ENCODE measurements at places on chromosomes 6 and 20.

DNA sequence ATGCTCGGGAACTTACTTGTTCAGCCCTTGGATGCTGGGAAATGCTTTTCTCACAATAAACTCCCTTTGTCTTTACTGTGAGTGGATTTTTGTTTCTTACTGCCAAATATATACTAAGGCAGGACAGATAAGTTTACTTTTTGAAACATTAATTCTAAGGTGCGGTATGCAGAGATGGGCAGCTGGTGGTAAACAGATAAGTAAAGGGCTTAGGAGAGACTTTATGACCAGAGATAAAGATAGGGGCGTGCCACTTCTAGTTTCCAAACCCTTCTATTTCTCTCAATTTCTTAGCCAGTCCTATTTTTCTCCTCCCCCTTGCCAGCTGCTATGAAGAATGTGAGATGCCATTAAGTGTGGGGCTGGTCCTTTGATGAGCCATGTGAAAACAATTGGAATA is 16.3 kb downstream of the SAMD3 start:
- no peak overlapping the region for H3K27ac ChIP-seq
- no peaks in the 10 kb centered on the region for H3K36me3 ChIP-seq
- no peak for DNase-seq
- H3K27me3 ChIP-seq, result no peaks in the 10 kb centered on the region

GRCh38 chr6:1170794-1171193 is 141.1 kb upstream of the FOXQ1 start:
- H3K27ac ChIP-seq, result no peak overlapping the region
- no peak for DNase-seq
- no peaks in the 10 kb centered on the region for H3K36me3 ChIP-seq
- no peaks in the 10 kb centered on the region for H3K4me1 ChIP-seq
- no peaks in the 10 kb centered on the region for H3K27me3 ChIP-seq
- no peak overlapping the region for H3K4me3 ChIP-seq

DNA sequence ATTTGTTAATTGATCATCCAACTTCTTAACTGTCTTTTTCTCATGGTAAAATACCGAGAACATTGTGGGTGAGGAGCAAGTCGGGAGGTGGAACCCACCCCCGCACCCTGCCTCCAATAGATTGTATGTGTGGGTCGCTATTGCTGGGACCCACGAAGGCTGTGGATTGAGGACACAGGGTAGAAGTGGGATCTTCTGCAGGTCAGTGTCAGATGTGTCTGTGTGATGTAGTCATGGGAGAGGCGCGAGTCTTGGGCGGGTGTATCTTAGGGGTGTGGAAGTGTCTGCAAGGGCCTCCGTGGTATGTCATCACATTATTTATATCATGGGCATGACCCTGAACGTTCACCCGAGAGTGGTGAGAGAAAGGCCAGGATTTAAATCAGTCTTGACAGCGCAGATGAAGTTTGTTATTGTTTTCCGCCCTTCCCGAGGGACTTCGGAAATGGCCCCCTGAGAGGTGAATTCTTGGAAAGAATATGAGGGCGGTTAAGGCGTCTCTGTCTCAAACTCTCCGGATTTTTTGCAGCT is 472 bp upstream of the PAQR8 start:
- H3K36me3 ChIP-seq, result no peaks in the 10 kb centered on the region
- peaks cover 19% of the 10 kb centered on the region for H3K4me1 ChIP-seq
- no peak overlapping the region for H3K27ac ChIP-seq
- no peaks in the 10 kb centered on the region for H3K27me3 ChIP-seq

DNA sequence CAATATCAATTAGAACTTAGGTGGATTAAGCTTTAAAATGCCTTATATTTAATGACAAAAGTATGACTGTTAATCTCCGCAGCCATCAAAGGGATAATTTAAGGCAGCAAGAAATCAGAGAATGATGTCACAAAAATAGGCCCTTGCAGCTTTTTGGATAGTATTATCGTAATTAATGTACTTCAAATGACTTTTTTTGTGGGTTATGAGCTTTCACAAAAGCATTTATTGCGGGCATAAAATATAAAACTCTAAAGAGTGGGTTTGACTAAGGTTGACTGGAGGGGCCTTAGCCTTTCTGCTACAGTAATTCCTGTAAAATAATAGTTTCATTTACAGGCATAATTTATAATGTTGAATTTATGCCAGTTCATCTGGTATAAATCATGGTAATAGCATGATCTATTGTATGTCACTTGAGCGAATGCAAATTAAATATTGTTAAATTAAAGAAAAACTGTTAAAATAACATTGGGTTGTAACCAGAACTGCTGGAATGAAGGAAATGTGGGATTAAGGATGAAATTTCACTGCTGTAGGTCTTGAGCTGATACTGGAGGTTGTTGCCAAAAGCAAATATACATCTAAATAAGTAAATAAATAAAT is 78.5 kb upstream of the ZFP64 start:
- H3K4me3 ChIP-seq, result no peak overlapping the region
- DNase-seq, result no peak
- no peak overlapping the region for H3K27ac ChIP-seq
- no peaks in the 10 kb centered on the region for H3K4me1 ChIP-seq

DNA sequence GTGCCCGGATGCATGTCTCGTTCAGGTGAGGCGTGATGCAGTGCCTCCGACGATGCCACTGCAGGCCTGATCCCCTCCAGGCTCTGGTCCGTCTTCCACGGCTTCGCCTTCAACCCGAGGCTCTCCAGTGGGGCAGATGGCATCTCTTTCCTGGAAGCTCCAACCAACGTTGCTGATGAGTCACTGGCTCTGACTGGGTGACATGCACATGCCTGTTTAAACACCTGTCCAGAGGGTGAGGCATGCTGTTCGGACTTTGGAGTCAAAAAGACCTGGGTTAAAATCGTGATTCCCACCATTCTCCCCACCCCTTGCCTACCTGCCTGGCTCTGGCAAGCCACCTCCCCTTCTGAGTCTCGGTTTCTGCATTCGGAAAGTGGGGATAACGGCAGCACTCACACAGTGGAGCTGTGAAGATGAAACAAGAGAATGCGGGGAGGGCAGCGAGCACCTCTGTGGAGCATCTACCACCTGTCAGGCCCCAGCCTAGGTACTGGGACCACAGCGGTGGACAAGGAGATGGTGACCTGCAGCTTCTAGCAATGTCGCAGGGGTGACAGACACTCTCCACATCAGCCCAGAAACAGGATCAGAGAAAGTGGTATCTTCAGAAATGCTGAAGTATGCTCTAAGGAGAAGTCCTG is 8.5 kb upstream of the EDN3 start:
- no peak overlapping the region for H3K4me3 ChIP-seq
- H3K27me3 ChIP-seq, result peaks cover 29% of the 10 kb centered on the region
- H3K27ac ChIP-seq, result no peak overlapping the region

DNA sequence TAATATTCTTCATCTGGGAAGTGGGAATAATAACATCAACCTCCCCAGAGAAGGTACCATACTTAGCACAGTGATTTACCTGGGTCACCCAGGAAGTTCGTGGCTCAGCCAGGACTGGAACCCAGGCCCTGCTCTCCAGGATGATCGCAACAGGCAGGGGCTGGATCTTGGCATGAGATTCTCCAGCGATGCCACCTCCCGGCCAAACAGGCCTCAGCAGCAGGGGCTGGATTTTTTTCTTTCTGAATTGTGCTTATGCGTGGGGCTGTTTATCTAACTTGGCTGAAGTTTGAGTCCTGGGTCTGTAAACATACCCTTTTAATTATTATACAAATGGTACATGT is 129.5 kb upstream of the PTPN1 start:
- no peak overlapping the region for H3K27ac ChIP-seq
- peaks cover 24% of the 10 kb centered on the region for H3K4me1 ChIP-seq
- no peaks in the 10 kb centered on the region for H3K27me3 ChIP-seq
- H3K36me3 ChIP-seq, result no peaks in the 10 kb centered on the region

- no peaks in the 10 kb centered on the region for H3K36me3 ChIP-seq
- DNase-seq, result no peak
- no peaks in the 10 kb centered on the region for H3K4me1 ChIP-seq
- peaks cover 15% of the 10 kb centered on the region for H3K27me3 ChIP-seq
These were observed 166.5 kb downstream of the TSHZ2 start for GRCh38 chr20:53138454-53139262.

GRCh38 chr6:15246217-15246665 is 372 bp downstream of the JARID2 start:
- no peak for DNase-seq
- 0 out of 2 replicates have a peak overlapping the region, but pooled peaks have one; percentile 88 for H3K27ac ChIP-seq
- H3K4me3 ChIP-seq, result peak overlapping the region; percentile 72

GRCh38 chr6:93581371-93581770 is 162.0 kb upstream of the EPHA7 start:
- no peak overlapping the region for H3K27ac ChIP-seq
- no peaks in the 10 kb centered on the region for H3K27me3 ChIP-seq
- no peak for DNase-seq
- H3K36me3 ChIP-seq, result no peaks in the 10 kb centered on the region

- no peak overlapping the region for H3K27ac ChIP-seq
- no peak overlapping the region for H3K4me3 ChIP-seq
These were observed 4.6 kb downstream of the CST7 start for GRCh38 chr20:24953621-24954133.

DNA sequence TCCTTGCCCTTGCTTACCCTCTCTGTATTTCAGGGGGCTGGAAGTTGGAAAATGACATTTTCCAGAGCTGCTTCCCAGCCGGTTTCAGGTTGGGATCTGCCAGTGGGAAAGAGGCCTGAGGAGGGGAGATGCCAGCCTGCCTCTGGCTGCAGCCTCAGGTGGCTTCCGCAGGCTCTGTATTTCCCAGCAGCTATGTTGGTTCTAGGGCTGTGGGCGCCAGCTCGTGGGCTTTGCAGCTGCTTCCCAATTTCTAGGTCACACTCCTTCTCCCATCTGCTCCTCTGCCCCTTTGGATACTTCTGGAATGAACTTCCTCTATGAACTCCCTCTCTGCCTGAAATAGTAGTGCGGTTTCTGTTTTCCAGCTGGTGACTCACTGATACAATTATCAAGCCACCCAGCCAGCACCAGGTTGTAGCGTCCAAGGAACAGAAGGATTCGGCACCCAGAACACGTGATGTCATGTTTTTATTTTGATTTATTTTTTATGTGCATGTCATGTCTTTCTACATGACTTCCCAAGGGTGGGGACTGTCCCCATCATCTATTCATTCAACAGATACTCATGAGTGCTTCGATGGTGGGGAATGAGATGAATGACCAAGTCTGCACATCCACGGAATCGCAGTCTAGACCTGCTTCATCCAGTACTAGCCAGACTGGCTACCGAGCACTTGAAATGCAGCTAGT is 38.0 kb downstream of the TGM2 start:
- H3K4me3 ChIP-seq, result peak overlapping the region; percentile 2
- H3K27me3 ChIP-seq, result no peaks in the 10 kb centered on the region
- peak overlapping the region; percentile 44 for H3K27ac ChIP-seq
- H3K4me1 ChIP-seq, result peaks cover 35% of the 10 kb centered on the region

DNA sequence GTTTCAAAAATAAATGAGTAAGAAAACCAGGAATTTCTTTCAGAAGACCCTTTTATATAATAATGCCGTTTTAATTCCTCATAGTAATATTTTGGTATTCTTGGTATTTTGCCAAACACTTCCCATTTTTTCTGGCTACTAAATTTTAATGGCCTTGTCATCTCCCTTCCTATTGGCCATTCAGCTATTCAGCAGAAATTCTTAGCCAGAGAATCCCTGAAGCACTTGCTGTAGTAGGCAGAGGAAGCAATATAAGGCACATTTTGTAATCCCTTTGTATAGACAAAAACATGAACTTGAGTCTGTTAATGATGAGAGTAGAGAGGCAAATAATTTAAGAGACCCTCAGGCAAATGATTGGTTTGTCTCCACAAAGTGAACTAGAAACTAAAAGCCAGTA is 118.4 kb upstream of the LAMP5 start:
- no peaks in the 10 kb centered on the region for H3K36me3 ChIP-seq
- no peaks in the 10 kb centered on the region for H3K4me1 ChIP-seq
- DNase-seq, result no peak
- no peak overlapping the region for H3K4me3 ChIP-seq
- H3K27me3 ChIP-seq, result no peaks in the 10 kb centered on the region

DNA sequence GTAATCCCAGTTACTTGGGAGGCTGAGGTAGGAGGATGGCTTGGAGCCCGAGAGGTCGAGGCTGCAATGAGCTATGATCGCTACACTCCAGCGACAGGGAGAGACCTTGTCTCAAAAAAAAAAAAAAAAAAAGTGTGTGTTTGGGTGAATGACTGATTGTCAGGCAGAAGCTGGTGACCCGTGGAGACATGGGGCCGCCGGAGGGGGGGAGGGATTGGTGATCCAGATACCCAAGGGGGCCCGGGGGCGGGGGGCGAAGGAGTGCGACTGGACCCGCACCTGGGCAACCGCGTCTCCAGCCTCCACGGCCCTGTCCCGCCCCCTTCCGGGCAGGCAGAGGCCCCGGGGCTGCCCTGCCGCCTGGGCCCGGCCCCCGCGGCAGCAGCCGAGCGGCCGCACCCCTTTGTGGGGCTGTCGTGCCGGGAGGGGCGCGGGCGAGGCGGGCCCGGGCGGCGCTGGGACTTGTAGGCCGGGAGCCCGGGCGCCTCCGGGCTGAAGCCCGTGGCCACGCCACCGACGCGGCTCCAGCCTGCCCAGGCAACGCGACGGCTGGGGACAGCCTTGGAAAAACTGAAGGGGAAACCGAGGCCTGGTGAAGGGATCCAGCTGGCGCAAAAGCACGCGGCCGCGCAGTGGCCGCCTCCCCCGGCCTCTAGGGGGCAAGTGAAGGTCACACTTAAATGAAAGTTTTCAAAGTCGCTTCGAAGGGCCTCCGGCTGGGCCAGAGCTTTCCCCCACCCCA is 2.1 kb upstream of the RBM38 start:
- peak overlapping the region; percentile 35 for H3K4me3 ChIP-seq
- DNase-seq, result peak; percentile 26
- peaks cover 38% of the 10 kb centered on the region for H3K4me1 ChIP-seq
- H3K36me3 ChIP-seq, result peaks cover 8% of the 10 kb centered on the region
- peak overlapping the region; percentile 75 for H3K27ac ChIP-seq
- no peaks in the 10 kb centered on the region for H3K27me3 ChIP-seq

DNA sequence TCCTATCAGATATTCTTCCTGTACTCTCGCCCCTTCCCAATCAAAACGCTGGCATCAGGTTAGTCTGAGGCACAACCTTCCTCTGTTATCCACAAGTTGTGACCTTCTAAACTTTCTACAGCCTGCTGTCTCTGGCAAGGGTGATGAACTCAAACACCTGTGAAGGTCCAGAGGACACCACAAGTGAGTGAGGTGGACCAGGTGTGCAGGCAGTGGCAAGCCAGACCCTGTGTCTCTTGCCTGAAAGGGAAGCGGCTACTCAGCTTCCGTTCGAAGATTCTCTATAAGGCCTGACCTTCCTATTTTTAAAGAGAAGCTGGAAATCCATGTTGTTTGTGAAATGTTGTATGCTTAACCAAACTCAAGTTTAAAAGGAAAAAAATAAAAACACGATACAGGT is 36.8 kb downstream of the GCM1 start:
- H3K27ac ChIP-seq, result no peak overlapping the region
- no peaks in the 10 kb centered on the region for H3K27me3 ChIP-seq
- H3K4me1 ChIP-seq, result peaks cover 10% of the 10 kb centered on the region
- no peak for DNase-seq
- H3K36me3 ChIP-seq, result no peaks in the 10 kb centered on the region

DNA sequence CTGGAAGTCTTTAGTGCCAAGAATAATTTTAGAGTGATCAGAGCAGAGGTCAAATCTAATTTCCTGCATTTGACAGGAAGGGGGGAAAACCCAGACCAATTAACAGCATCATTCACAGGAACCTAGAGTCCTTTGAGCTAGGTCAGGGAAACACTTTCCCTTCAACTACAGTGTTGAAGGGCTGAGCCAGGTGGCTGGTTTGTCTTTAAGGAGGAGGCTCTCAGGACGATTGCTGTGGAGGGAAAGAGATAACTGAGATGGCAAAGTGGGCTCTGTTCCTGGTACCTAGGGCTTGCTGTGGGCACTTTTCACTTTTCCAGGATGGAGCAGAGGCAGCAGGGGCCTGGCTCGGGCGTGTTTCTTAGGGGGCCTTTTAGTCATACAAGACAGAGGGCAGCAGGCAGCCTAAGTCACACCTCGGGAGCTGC is 111.9 kb downstream of the SCML4 start:
- DNase-seq, result no peak
- H3K4me1 ChIP-seq, result no peaks in the 10 kb centered on the region
- H3K27me3 ChIP-seq, result peaks cover 9% of the 10 kb centered on the region
- no peak overlapping the region for H3K4me3 ChIP-seq
- H3K36me3 ChIP-seq, result no peaks in the 10 kb centered on the region

All from HCT116 (cell line).